Neural progenitor cell (in vitro differentiated cells): ENCODE measurements at places on chromosomes 1 and 21. TPM values are rescaled to one million over a fixed set of nuclear protein-coding genes. Genes with fewer than 3 reads are reported as not detected.

The FAM3B gene
- total RNA-seq: not detected in 2 replicates

The PTPN22 gene
- total RNA-seq: not detected in 2 replicates

The SLFNL1 gene
- 0.19 TPM in 1 of 2 replicates, not detected in the other for total RNA-seq

The DEPDC1 gene
- total RNA-seq: 83.8 and 144 TPM in 2 replicates

The FTCD gene
- 0.96 TPM in 1 of 2 replicates, not detected in the other for total RNA-seq

The CHD1L gene
- 88.5 and 118 TPM in 2 replicates for total RNA-seq

The PCBP3 gene
- total RNA-seq: 4.6 and 6.7 TPM in 2 replicates

The DAB1 gene
- total RNA-seq: 5.9 and 14.6 TPM in 2 replicates

The PDE9A gene
- total RNA-seq: 40.2 and 41.0 TPM in 2 replicates

The SELE gene
- not detected in 2 replicates for total RNA-seq

The RNU1-3 gene
- under 0.01 TPM in 2 replicates for total RNA-seq

The PLXNA2 gene
- total RNA-seq: 1.7 and 2.3 TPM in 2 replicates

The ACKR1 gene
- 0.74 TPM in 1 of 2 replicates, not detected in the other for total RNA-seq

The MT1HL1 gene
- not detected in 2 replicates for total RNA-seq

The DMBX1 gene
- total RNA-seq: 0.06 and 0.56 TPM in 2 replicates

The CD5L gene
- total RNA-seq: not detected in 2 replicates

The LELP1 gene
- not detected in 2 replicates for total RNA-seq

The PI4KB gene
- total RNA-seq: 19.0 and 33.5 TPM in 2 replicates

DNA sequence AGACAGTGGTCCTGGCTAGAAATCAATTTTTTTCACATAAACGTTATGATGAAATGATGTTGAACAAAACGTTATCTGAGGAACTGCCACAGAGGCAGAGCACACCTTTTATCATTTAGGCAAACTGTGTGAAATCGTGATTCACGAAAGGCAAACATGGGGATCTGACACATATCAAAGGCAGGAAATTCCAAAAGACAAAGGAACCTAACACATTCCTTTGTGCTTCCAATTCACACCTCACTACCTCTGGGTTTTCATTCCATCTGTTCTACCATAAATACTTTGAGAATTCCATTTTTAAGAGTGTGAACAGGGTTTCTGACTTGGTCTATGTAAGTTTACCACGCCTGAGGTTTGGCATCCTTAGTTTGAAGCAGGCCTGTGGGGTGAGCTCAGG is 119.5 kb upstream of the KRTAP19-8 start:
- no peak for DNase-seq

GRCh38 chr21:31142600-31142999 is 104.3 kb upstream of the KRTAP19-8 start:
- peak; percentile 42 for DNase-seq

DNA sequence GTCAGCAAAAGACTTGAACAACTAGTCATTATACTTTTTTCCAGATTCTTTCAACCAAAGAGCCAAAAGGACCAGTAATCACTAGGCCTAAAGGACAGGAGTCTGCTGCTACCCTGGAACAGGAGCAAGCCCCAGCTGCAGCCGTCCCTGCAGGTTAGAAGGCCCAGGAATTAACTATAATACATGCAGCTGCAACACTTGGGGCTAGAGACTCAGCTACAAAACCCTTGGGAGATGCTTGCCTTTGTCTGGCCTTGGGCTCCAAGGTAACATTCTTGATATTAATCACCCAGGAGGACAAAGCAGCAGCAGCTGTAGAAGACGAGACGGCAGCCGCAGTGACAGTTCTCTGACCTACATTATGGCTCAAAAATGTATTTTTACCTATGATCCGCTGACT is 841.2 kb upstream of the ADGRL4 start:
- DNase-seq: peak; percentile 54

DNA sequence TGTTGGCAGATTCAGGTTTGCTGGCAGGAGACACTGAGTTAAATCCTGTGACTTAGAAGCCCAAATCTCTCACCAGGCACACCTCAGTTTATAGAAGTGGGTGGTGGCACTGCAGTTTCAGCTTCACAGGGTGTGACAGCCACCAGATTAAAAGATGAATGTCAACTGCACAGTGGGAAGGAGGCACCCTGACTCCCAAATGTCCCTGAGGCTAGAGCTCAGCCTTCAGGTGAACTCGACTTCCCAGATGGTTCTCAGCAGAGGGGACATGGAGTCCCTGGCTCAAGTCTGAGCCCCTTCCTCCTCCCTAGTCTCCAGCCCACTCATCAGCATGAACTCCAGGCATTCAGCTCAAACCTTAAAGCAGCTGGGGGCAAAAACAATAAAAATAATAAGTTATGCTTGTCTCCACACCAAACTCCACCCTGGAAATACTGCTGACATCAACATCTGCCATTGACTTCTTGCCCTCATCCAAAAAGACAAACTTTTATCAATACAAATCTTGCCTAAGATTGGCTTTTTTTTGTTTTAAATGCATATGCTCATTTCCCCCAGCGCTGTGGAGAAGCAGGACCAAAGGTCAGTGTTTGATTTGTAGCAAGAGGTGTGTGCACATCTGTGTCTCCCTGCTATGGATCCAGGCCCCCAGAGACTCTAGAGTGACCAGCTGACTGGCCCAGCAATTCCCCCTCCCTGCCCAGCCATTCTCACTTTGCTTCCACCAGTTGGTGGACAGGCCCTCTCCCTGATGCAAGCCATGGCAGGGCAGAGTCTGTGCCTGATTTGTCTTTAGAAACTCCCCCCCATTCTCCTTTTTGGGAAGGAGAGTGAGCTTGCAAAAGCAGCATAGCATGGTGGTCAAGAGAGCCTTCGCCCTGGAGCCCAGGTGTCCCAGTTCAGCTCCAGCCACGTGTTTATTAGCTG is 18.5 kb upstream of the S100A7 start:
- DNase-seq: no peak

DNA sequence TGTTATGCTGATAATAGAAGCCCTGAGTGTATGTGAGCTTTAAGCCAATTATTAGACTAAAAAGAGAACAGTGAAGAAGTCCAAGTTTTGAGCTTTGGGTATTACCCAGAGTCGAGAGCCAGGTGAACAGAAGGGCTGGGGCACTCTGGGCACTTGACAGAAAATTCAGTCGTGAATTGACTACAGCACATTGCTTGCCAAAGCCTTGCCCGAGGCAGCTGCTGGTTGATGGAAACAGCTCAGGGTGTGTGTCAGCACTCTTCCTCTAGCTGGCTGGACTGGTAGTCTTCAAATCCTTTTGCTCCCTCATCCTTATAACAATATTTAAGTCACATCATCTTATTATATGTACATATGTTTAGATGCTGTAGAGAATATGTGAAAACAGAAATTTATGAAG is 21.3 kb downstream of the PDE4B start:
- DNase-seq: no peak

GRCh38 chr1:8343464-8344001 is 25.6 kb downstream of the SLC45A1 start:
- DNase-seq: no peak

- peak; percentile 61 for DNase-seq
These were observed 99.7 kb downstream of the NMNAT2 start for GRCh38 chr1:183318433-183318832.

GRCh38 chr1:182080040-182080439 is 18.5 kb upstream of the ZNF648 start:
- no peak for DNase-seq

GRCh38 chr1:164688791-164689190 is 129.8 kb downstream of the PBX1 start:
- no peak for DNase-seq

DNA sequence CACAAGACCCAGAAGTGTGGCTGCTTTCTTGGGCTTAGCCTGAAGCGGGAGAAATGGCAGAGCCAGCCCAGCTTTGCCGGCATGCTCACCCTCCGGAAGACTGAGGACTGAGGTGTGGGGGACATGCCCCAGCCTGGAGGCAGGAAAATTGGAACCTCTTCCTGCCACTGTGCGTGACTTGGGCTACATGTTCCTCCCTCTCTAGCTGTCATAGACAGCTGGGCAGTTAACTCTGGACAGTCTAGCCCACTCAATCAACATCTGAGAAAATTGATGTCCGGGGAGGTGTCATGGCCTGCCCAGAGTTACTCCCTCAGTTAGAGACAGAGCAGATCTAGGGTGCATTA is 59.7 kb downstream of the UBE2T start:
- no peak for DNase-seq

DNA sequence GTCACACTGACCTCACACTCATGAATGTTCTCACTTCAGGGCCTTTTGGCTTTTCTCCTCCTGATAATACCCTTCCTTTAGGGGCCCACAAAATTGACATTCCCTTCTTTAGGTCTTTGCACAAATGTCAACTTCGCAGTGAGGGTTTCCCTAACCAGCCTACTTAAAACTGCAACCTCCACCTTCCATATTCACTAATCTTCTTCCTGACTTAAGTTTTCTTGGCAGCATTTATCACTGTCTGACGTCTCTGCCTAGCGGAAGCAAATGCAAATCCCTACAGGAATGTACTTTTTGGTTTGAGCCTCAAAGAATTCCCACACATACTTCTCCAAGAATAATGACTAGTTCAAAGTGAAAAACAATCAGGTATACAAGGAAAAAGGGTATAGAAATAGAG is 32.8 kb downstream of the INTS7 start:
- peak; percentile 32 for DNase-seq

- no peak for DNase-seq
These were observed 38.4 kb downstream of the EEIG2 start for GRCh38 chr1:108598340-108598739.

DNA sequence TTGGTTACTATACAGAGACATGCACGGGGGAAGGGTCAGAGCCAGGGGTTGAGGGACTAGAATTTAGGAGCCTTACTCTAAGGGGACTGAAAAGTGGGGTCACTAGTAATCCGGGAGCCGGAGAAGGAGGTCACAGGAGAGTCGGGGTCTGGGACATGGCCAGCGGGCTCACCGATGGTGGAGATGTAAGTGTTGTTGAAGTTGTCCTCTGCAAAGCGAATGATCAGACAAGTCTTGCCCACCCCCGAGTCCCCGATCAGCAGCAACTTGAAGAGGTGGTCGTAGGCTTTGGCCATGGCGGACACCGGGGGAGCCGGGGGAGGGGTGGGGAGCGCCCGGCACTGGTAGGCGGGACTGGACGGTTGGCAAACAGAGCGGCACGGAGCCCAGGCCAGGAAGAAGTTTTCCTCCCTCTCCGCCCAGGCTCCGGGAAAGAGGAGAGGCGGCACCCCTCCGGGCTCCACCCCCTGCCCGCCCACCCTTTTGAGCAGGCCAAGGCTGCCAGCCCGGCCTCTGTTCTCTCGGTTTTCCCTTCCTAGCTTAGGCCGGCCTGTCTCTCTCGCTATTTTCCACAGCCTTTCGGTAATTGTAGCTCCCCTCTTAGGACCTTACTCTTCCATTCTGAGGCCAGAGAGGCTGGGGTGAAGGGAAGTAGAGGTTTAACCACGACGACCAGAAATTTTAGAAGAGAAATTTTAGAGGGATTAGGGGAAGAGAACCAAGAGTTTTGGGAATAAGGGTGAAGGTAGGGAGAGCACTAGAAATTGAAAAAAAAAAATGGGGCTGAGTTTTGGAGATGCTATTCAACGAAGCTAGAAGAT is at the start of gene RAB13:
TSS of gene RAB13 (minus strand) at position 399 of the 821 bp plus-strand sequence. CDS start at position 296, 103 bp downstream.
- peak; percentile 92 for DNase-seq

- no peak for DNase-seq
These were observed 18.1 kb downstream of the VASH2 start for GRCh38 chr1:212968368-212968863.

DNA sequence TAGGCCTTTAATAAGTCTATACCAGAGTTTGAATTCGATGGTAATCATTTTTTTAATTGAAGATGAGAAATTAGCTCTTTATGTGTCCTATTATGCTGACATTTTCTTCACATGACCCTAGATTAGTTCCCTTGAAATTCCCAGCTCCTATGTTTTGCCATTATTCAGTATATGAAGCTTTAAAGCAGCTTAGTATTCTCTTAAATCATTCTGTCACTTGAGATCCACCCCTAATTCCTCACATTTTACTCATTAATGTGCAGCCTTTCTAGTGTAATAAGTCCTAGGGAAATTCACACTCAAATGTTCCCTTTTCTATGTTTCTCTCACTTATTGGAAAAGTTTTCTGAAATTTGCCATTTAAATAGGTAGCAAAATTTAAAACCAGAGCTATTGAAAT is 704.5 kb upstream of the B3GALT2 start:
- DNase-seq: no peak

GRCh38 chr1:118898712-118899111 is 89.4 kb downstream of the TBX15 start:
- DNase-seq: no peak

DNA sequence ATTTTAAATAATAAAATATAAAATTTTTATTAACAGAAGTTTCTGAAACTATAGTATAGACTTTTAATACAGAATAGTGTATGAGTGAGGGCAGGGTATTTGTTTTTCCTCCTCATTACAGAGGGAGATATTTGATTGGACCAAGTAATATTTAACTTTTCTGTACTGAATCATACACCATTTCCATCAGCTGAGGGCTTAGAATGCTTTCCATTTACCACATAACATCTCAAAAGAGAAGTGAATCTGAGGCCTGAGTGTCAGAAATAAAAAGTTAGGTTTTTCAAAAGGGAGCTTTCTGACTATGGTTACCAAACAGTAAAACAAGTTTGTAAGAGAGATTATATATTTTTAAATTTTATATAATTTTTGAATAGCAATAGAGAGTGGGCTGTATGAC is 29.5 kb downstream of the TLCD4 start:
- no peak for DNase-seq

DNA sequence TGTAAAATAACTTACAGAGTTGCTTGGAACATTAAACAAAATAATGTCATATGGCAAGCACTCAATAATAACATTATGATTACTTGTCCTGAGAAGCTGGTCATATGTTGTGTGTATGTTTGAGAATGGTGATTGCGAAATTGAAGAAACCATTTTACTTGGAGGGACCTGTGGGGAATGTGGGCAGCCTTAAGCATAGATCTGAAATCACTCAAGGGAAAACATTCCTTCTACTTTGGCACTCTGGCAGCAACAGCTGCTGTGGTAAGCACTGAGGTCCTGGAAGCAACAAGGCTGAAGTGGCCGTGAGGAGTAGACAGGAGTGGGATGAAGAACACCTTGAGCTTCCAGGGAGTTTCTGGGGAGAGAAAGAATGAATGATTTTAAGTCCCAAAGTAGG is 165.4 kb upstream of the ADAMTS5 start:
- DNase-seq: peak; percentile 2

DNA sequence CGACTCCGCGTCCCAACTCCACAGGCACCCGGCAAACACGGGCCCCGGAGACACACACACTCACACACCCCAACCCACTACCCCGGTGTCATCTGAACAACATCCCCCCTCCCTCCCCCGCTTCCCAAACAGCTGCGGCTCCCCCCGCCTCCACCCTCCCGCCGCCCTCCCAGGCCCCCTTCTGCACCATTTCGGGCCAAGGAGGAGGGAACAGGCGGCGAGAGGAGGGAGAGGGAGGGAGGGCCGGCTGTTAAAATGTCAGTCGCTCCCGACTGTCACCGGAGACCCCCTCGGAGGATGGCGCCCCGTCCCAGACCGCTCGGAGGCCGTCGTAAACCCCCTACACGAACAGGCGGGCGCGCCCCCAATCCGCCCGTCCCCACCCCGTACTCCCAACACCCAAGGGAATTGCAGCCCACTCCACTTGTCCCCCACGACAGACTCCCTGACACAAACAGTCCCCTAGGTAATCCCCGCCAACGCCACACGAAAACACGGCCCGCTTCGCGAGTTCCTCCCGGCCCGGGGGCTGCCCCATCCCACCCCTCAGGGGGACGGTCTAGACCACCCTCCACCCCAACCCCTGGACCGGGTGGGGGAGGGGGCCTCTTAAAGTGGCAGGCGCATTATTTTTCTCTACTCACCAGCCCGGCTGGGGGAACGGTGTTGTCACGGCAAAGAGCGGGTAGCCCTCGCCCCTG is 583 bp downstream of the MEF2D start:
- DNase-seq: peak; percentile 75

GRCh38 chr1:2526824-2527555 is 594 bp upstream of the PANK4 start:
- DNase-seq: no peak

GRCh38 chr1:222127526-222128152 is 385.8 kb upstream of the DUSP10 start:
- DNase-seq: no peak

GRCh38 chr1:89588480-89588879 is 44.4 kb upstream of the LRRC8C start:
- no peak for DNase-seq
